RCC 7860 (cell line): ENCODE measurements at places on chromosomes 5 and 9.

- DNase-seq = peak; percentile 29
Observed at GRCh38 chr9:33273972-33274328, 9.1 kb downstream of the CHMP5 start.

DNA sequence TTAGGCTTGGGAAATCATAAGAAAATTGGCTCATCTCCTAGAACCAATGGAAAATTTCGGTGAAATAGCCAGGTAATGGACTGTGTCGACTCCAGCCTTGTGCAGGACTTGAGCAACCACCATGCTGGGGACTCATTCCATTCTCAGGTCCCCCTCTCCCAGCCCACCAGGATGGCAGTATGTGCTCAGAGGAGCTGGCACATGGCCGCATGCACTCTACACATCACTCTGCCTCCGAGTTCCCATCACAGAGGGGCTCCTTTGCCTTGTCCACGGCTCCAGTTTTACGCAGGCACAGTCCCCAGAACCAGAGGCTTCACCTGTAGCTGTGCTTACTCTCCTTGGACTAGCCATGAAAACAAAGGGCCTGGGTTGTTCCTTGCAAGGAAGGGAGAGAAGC lies 149.3 kb downstream of the PAX5 start:
- DNase-seq = no peak

DNA sequence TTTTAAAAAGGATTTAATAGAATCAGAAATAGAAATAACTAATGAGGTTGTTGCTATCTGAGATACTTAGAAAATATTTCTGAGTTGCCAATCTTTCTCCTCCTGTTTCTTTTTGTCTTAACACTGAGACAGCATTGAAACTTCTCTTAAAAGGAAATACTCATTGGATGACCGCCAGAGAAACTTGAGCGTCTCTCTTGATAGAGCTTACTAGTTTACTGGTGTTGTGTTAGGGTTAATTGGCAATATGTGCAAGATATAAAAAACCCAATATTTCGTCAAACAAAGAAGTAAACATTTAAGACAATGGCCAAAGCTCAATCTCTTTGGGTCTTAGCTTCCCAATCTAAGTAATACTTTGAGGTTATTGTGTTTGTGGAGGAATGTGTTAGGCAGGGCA lies 176.4 kb upstream of the CHD1 start:
- no peak for DNase-seq

DNA sequence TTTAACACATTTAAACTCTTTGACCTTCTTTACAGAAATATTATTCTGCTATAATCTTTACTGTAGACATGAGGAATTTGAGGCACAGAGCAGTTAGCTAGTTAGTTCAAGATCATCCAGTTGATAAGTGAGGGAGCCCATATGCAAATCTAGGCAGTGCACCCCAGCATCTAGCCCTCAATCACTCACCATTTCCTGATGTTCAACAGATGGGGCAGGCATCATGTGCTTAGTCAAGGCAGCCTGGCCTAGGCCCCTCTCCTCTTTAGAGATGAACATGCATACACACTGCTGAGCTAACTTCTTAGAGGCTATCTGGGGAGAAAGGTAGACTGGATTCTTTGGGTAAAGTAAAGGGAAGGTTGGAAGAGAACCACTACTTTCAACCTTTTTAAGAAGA lies 206.8 kb upstream of the SLC24A2 start:
- DNase-seq = no peak

DNA sequence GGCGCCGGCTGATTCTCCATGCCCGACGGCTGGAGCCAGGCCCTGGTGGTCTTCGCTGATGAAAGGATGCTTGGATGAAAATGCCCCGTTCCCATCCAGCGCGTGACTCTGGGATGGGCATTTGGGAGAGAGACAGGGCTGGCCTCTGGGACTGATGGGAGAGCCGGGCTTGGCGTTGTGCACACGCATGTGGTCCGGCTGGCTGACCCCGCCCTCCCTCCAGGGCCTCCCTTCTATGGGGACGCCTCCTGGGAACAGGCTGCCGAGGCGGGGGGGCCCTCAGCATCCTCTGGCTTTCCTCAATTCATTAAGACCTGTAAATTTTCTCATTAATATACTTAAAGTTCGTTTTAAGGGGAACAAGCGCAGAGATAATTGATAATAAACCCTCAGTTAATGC lies 36.8 kb downstream of the UNC5A start:
- DNase-seq = no peak

DNA sequence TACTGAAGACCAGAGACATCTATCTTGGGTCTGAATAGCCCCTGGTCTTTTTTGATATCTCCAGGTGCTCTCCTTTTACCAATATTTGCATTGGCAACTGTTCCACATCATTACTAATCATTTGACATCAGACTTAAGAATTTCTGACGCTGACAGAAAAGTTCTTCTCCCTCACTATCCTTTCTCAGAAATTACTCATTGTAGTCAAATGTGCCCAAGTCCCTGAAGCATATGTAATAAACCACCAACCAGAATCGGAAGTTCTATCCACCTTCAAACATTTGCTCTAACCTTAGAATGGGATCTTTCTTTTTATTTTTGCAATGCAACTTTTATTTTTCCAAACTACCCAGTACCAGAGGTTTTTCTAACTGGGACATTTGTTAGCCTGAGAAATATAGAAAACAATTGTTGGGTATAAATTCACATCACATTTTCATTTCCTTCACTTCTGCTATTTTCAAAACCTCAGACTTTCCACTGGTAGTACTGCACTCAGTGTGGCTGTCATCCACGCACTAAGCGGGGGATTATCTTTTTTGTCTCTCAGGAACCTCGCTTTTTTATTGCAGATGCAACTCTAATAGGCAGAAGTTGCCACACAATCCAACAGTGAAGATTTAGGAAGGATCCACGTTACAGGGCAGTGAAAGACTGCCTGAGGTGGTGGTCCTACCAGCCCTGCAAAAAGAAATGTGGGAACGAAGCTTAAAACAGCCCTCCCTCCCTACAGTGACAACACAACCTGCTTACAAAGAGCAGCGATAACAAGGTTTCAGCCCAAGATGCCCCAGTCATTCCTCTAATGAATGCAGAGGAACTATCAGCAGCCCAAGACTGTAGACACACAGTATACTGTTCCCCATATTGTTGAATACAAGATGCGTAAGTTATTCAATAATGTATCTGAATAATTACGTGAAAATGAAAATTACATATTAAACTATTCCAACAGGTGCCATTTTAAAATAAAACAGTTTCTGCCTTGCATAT lies 201.2 kb downstream of the EBF1 start:
- no peak for DNase-seq

DNA sequence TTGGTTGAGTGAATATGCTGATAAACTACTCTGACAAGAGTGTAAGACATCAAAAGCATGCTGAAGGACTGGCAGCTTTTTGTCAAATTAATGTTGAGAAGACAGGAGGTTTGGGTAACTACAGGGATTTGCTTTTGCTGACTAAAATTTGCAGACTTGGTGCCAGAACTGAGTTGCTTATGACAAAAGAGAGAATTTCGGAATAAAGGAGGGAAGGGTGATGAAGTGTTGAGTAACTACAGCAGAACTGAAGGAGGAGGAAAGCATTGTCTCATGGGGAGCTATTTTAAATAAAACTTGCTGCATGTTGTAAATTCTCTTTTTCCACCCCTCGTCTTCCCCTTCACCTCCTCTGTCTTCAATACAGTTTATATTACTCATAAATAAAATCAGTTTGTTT lies 296.1 kb downstream of the YTHDC2 start:
- no peak for DNase-seq

GRCh38 chr9:79946712-79947111 lies 374.9 kb downstream of the TLE4 start:
- DNase-seq = no peak

GRCh38 chr5:135467051-135467625 lies 15.0 kb upstream of the TIFAB start:
- no peak for DNase-seq

DNA sequence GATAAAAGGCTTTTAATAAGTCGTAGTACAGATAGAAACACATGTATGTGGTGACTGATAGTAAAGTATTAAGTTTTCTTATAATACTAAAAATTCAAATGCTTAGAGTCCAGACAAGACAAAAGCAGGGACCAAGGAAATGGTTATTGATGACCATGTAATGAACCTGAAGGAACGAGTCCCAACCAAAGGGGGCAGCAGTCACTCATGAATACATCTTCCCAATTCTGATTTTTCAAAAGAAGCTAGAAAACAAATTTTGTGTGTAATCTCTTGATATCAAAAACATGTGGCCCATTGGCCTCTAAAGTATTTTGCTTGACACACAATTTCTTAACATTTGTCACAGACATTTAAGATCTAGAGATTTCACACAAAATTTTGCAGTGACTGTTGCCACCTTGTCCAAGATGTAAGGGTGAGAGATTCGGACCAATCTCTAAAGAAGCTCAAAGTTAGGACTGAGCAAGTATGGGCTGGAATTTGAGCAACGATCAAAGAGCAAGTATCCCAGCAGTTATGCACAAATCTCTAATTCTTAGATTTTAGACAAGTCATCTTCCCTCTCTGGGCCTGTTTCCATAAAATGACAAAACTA lies 66.8 kb downstream of the ARL15 start:
- peak; percentile 4 for DNase-seq

- no peak for DNase-seq
Observed at GRCh38 chr9:10026443-10026984, 586.3 kb downstream of the PTPRD start.

- no peak for DNase-seq
Observed at GRCh38 chr5:132753135-132753987, 6.1 kb downstream of the CCNI2 start.

DNA sequence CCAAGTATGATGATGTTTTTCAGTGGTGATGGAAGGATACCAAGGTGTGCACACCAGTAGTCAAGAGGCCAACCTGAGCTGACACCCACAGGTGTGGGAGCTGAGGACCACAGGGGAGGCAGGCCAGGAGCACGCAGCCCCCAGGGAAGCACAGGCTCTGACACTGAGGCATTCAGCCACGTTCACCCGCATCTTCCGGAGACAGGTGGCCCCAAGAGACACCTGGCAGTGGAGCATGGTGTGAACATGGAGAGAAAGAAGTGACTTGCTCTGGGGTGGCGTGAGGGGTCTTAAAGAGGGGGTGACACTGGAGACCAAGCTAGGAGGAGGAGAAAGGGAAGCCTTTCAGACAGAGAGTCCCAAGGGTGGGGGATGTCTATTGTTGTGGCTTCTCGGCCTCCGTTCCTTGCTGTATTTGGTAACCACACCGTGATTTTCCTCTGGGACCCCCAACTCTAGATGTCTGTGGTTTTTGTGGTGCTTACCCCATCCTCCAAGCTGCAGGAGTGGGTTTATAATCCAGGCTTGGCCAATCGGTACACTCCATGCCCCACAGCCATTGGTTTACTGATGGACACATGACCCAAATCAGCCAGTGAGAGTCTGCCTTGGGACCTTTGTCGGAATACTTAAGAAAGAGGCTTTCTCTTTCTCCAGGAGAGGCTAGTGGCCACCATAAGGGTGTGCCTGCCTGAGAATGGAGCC lies 84.6 kb downstream of the HRH2 start:
- no peak for DNase-seq

- no peak for DNase-seq
Observed at GRCh38 chr5:153619771-153620170, 129.3 kb downstream of the GRIA1 start.

DNA sequence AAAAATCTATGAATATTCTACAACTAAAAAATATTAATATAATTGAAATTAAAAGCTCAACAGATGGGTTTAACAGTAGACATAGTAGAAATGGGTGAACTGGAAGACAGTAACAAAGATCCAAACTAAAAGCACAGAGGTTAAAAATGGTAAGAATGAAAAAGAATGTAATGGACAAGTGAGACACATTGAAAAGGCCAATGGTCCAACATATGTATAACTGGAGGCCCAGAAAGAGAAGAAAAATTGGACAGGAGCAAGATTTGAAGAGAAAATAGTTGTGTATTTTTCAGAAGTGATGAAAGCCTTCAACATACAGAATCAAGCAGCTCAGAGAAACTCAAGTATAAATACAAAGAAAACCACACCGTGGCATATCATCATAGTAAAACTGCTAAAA lies 58.6 kb downstream of the PCDHGC5 start:
- DNase-seq = no peak

GRCh38 chr5:84450617-84451414 lies 66.1 kb upstream of the EDIL3 start:
- DNase-seq = no peak

GRCh38 chr5:58322453-58322852 lies 137.4 kb downstream of the PLK2 start:
- peak; percentile 26 for DNase-seq

DNA sequence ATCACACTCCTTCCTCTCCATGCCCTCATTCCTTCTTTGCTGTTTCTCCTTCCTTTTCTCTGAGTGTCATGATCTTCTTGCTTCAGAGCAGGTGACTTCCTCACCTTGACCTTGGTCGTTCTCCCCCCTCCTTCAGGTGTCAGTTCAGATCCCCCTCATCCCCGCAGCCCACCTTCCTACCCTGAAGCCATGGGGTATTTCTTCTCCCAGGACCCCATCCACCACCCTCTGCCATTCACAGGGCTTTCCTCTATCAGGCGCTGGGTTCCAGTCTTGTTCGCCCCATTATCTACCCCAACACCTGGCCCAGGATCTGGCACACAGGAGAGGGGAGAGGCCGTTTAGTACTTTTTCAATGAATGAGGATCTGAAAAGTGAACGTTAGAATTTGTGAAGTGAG lies 101.0 kb downstream of the NSG2 start:
- DNase-seq = no peak

GRCh38 chr5:77846422-77847128 lies 70.4 kb upstream of the TBCA start:
- no peak for DNase-seq

DNA sequence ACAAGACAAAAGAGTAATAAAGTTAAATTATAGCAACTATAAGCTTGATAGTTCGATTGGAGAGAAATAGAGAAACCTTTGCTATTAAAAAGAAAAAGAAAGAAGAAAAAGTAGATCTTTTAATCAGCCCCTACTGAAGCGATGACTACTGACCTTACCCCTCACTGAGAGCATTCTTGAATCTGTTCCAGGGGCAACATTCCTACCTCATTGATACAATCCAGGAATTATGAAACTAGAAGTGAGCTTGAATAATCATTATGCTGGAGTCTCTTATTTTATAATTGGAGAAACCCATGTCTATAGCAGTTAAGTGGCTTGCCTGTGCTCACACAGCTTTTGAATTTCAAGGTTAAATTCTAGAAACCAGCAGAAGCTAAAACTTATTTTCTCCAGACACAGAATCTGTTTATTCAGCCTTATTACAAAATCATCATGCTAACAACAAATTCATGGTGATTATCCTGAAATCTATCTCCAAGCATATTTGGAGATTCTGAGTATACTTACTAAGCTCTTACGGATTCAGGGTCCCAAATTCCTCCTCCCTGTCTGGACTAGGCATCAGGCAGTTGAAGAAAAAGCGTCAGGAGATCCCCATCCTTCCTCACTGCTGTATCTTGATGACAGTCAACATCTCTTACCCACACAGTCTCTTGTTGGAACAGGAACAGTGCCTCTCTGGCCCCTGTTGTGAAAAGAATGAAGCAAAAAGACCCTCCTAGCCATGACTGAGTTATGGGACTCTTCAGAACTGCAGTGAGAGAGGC lies 547.6 kb upstream of the WWC1 start:
- peak; percentile 70 for DNase-seq

DNA sequence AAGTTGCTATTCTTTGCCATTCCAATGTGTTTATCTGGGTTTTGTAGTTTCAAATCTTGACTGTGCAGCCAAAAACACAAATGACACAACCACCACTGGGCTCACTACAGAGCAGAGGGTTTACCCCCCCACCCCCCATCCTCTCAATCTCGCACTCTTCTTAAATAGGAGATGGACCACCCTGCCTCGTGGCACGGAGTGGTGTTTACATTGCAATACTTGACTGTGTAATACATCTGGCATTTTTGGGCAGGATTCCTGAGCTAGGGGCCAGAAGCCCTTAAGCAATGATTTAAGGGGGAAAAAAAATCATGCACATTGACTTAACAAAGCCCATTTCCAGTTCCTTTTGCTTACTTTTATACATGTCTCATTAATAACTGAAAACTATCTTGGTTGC lies 19.0 kb downstream of the PTCH1 start:
- DNase-seq = no peak
